COLO829 (cell line): ENCODE measurements at places on chromosomes 16 and 17.

DNA sequence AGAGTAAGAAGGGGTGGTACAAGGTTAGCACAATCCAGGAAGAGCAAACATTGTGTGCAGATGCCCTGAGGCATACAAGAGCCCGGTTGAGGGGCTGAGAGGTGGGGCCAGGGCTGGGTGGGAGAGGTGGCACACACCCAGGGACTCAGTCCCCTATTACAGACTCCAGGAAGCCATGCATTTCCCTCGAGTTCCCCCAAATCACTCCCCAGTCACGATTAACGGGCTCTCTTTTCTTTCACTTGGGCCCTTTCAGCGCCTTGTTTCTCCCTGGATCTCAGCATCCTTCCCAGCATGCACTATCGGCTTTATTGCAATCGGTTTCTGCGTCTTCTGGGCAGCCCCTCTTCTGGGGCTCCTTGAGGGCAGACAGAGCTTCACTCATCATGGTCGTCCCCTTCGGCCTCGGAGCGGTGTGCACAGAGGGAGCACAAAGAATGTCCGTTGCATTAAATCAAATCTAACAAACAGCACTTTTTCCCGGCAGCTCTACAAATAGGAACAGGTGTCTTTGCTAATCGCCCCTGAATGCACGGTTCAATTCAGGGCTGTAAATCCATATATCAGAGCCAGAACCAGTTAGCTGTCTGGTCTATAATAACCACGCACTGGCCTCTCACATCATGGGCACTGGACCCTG is 184.6 kb upstream of the HSBP1 start:
- DNase-seq = no peak

GRCh38 chr17:8176197-8176940 is at the start of gene TMEM107:
Gene TMEM107 (minus strand): TSS chr17:8176380. CDS start chr17:8176286, 94 bp downstream.
- DNase-seq = peak; percentile 65

GRCh38 chr17:80445726-80446110 is 30.7 kb downstream of the NPTX1 start:
- no peak for DNase-seq

DNA sequence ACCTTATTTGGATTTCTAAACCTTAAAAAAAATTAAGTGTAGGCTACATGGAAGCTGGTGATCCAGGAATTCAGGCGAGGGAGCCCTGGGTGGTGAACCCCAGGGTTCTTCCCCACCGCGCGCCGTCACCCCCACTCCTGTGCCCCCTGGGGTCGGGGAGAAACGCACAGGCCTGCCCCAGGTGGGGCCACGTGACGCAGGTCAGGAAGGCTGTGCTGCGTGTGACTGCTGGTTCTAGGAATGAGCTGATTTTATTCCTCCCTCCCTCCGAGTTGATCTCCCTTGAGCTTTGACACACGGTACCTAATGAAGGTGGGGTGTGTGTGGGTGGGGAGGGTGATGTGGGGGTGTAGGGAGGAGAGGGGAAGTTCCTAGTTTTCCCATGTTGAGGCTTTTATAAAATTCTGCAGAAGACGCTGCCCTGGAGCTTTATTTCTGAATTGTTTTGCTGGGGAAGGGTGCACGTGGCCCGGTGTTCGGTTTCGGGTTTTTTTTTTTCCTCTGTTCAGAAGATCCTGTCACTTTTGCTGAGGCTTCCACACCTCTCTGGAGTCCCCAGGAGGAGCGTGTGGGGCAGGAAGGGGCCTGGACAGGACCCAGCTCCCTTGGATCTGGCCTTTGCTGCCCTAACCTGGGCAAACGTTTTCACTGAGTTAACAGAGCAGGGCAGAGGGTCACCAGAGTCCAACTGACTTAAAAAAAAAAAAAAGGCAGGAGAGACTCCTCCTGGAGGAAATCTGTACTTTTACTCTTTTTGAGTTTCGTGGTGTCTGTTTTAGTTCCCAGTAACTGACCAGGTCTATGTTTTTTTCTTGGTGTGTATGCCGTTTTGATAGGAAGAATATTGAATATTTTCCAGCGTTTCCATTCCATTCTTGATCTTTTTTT is 55.8 kb upstream of the GSE1 start:
- DNase-seq = no peak

DNA sequence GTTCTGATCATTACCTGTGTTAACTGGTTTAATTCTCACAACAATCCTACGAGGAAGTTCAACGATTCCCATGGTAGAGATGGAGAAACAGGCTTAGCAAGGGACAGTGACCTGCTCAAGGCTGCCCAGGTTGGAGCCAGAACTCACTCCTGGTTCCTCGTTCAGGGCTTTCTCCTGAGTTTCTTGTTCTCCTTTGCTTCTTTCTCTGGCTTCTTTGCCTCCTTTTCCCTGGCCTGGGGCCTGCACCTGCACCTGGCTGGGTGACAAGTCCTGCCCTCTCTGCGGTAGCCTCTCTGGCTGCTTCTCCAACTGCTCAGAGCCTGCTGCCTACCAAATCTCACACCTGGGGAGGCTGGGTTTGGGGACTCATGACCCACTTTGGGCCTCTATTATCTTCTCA is 2.8 kb downstream of the CCL22 start:
- DNase-seq = no peak

- DNase-seq = no peak
Measured at GRCh38 chr17:15917438-15918027, 27.4 kb upstream of the ADORA2B start.

DNA sequence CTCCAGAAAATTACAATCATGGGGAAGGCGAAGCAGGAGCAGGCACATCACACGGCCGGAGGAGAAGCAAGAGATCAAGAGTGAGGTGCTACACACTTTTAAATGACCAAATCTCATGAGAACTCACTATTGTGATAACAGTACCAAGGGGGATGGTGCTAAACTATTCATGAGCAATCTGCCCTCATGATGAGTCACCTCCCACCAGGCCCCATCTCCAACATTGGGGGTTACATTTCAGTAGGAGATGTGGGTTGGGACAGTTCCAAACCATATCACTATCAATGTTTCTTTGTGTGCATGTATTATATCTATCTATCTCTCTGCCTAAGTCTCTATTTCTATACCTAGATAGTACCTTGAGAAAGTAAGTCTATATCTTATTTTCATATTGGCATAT is 724.8 kb downstream of the CDH11 start:
- DNase-seq = no peak

GRCh38 chr16:27628241-27628942 is 78.4 kb downstream of the KATNIP start:
- no peak for DNase-seq

GRCh38 chr17:83122834-83123233 is 43.4 kb downstream of the METRNL start:
- no peak for DNase-seq
